ENCODE measurements at places on chromosomes 7 and 10.
A peak's percentile ranks its signal among the peaks of the same experiment; 100 is the strongest.

DNA sequence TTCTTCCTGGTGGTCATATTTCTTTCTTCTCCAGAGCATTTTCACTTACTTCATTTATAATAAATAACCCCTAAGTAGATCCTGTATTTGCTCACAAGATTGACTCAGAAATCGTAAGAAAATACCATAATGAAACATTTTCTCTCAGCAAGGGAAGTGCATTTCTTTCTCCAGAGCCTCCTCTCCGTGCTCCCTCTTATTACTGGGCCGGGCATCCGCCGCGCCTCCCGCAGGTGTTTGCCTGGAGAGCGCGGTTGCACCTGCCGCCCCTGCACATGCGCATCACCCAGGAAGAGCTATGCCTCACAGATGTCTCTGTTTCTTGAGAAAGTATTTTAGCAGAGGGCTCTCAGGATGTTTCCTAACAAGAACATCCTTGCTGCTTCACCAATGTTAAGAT lies 509.2 kb downstream of the TCERG1L start:
- DNase-seq = no peak

- DNase-seq = no peak
These were observed 510.4 kb downstream of the SUGCT start for GRCh38 chr7:40645197-40645596.

- peak; percentile 24 for DNase-seq
These were observed 42.8 kb upstream of the TSPAN33 start for GRCh38 chr7:129101746-129102145.

GRCh38 chr10:91883549-91884444 lies 25.5 kb downstream of the FGFBP3 start:
- DNase-seq = peak; percentile 74

DNA sequence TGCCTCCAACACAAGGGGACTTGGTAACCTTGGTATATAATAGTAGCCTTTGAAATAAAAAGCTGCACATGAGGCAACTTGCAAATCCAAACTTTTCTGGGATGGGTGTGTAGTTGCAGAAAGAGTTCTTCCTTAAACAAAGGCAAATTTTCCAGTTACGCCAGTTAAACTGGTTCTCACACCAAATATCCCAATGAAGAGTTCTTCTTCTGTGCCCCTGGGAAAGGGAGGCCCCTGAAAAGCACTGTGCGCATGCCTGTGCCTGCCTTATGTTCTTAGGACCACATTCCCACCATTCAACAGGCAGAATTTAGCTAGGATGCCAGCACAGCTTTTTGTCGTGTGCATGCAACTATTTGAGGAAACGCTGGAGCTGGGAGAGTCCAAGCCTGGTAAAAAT lies 164.8 kb upstream of the SLC25A13 start:
- no peak for DNase-seq

DNA sequence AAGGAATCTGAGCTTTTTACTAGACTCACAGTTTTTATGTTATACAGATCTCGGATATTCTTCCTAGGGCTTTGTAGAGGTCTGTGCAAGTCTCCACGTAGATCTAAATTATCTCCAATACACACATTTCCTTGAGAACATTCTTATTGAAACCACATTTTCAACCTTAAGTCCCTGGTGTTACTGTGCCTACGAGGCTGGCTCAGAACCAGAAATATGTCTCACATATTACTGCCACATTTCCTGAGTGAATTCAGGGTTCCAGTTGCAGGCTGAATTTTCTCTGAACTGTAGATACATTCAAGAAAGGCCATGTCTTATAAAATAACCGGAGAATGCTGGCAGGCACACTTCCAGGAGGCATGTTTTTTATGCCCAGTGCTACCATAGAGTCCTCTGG lies 46.5 kb downstream of the INHBA start:
- no peak for DNase-seq

GRCh38 chr10:104406715-104407650 lies 53.4 kb downstream of the CFAP58 start:
- peak; percentile 54 for DNase-seq

DNA sequence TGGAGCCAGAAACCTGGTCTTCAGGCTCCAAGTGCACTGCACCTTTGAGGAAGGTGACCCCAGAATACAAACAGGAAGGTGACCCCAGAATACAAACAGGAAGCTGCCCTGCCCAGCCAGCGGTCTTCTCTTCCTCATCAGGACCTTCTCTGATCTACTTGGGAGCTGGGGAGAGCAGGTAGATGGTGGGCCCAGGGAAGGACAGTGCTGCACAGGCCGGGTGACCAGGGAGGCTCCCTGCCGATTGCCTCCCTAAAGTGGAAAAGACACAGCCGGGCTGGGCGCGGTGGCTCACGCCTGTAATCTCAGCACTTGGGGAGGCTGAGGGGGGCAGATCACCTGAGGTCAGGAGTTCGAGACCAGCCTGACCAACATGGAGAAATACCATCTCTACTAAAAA lies 151.8 kb upstream of the CHST15 start:
- DNase-seq = no peak

GRCh38 chr7:5367661-5368060 lies 56.0 kb downstream of the TNRC18 start:
- no peak for DNase-seq

- no peak for DNase-seq
These were observed 4.2 kb downstream of the GTPBP4 start for GRCh38 chr10:992467-992866.

- DNase-seq = no peak
These were observed 365.2 kb upstream of the MEOX2 start for GRCh38 chr7:16051561-16052255.

- DNase-seq = no peak
These were observed 6.6 kb downstream of the FASTK start for GRCh38 chr7:151073990-151074389.

GRCh38 chr10:128305601-128306345 lies 179.6 kb upstream of the MKI67 start:
- DNase-seq = no peak

DNA sequence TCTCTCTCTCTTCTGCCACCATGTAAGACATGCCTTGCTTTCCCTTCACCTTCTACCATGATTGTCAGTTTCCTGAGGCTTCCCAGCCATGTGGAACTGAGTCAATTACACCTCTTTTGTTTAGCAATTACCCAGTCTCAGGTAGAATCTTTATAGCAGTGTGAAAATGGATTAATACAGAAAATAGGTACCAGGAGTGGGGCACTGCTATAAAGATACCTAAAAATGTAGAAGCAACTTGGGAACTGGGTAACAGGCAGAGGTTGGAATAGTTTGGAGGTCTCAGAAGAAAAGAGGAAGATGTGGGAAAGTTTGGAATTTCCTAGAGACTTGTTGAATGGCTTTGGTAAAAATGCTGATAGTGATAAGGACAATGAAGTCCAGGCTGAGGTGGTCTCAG lies 15.6 kb downstream of the GALNTL5 start:
- no peak for DNase-seq

DNA sequence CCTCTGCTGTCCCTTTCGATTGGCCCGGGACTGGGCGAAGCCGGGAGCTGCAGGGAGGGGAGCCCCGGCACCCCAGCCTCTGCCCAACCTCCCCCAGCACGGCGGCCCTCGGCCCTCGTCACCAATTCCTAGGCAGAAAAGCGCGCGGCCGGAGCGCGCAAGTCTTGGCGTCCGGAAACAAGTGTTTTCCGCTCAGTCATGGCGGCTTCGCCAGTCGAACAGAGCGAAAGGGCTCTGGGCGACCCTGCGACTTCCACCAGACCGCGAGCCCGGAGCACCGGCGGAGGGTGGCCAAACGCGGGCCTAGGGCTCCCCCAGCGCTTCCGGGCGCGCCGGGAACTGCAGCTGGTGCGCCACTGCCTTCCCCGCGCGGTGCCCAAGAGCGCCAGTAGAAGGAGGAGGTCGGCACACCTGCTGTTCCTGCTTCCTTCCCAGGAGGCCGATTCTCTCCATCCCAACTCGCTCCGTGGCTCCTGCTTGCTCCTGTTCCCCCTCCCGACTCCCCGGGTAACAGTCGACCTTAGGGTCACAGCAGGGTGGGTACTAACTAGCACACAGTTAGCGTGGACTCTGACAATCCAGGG lies 729.9 kb downstream of the ZWINT start:
- DNase-seq = peak; percentile 91

DNA sequence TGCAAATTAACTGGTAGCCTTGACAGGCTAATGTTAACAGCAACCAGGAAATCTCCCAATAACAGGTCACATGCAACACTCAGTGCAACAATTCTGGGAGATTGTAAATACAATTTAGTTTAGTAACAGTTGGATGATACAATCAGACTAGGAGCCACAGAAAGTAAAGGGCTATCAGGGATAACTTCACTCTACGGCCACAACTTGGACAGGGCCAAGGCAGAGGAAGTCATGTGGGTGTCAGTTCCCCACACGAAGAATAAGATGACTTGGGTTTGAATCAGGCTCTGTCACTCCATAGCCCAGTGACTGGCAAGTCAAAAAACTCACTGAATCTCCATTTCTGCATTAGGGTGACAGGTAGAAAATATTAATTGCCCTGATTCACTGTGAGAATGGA lies 217.3 kb upstream of the CCDC6 start:
- DNase-seq = no peak

DNA sequence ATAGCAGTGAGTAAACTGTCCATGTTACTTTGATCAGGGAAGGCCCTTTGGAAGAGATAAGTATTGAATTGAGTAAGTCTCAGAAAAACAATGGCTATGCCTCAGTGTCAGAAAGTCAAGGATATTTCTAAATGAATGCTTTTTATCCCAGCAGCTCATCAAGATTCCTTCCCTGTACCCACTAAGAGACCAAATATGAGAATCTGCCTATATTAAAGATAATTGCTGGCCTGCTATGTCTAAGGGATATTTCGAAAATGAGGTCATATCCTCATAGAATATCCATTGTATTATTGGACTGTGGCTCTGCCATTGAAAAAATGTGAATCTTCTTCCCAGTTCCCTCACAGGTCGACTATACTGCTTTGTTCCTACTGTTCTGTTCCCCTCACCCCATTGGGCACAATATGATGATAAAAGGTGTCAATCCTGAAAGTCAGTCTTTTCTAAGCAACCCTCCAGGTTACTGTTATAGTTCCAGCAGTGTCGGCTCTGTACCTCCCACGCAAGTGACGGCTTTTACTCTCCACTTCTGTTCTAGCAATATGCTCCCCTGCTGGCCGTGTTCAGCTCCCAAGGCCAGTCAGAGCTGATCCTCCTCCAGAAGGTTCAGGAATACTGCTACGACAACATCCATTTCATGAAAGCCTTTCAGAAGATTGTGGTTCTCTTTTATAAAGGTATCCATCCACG lies 51.7 kb downstream of the BZW2 start:
- no peak for DNase-seq

DNA sequence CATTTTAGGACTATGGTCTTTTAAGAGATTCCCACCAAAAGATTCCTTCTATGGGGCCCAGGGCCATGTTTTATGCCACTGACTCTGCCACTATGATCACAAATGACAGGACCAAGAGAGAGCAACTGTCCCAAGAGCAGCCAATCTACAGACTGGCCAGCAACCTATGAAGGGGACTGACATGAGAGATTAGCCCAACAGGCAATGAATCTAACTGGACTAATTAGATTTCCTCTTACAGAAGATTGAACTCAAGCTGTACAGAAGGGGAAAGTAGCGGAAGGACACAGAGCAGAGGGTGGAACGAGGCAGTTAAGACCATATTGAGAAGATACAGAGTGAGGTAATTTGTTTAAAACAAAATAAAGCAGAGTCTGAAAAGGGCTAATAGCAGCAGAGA lies 25.8 kb downstream of the ZNF800 start:
- no peak for DNase-seq

GRCh38 chr7:104296266-104296665 lies 32.1 kb upstream of the LHFPL3 start:
- DNase-seq = no peak

DNA sequence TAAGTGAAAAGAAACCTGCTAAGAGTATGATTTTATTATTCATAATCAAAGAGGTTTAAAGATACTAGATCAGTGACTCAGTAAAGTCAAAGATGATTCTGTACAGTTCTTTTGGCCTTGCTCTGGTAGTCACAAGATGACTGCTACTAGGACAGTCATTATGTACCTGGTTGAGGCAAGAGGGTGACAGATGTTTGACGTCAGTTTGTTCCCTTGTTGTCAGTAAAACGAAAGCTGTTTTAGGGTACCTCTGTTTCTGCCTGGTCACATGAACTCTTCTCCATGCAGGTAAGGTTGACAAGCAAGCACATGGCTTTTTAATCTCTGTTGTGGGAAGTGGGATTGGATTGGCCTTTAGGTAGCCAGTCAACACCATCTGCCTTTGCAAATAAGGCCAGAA lies 308.0 kb downstream of the EXOC4 start:
- DNase-seq = no peak

DNA sequence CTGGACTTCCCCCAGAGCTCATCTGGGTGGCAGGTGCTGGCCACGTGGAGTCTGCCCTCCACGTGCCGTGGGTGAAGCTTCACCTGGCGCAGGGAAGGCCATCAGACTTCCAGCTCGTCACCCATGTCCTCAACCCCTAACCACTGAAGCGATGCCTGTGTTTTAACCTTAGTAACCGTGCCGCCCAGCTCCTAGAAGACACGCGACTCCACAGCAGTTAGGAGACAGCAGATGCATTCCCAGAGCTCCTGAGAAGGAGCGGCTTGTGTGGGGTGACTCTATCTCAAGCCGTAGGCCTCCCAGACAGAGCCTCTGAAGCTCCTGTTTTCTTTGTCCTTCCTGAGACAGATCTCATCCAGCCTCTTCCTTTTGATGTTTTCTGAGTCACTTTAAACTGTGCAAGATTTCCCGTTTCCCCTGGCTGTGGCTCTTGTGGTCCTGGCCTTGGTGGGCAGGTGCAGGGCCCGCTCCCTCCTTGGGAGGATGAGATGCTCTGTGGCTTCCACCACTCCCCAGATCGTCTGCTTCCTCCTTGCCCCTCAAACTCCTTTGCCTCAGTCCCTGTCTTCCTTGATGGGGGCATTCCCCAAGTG lies 41.4 kb upstream of the AP5Z1 start:
- DNase-seq = no peak

DNA sequence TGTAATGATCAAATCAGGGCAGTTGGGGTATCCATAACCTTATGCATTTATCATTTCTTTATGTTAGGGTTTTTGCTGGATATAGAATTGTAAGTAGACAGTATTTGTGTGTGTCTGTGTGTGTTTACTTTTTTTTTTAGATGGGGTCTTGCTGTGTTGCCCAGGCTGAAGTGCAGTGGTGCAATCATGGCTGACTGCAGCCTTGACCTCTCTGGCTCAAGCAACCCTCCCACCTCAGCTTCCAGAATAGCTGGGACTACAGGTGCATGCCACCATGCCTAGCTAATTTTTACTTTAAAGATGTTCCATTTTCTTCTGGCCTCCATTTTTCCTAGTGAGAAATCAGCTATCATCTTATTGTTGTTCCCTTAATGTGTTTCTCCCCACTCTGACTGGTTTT lies 10.1 kb upstream of the RHEB start:
- no peak for DNase-seq

DNA sequence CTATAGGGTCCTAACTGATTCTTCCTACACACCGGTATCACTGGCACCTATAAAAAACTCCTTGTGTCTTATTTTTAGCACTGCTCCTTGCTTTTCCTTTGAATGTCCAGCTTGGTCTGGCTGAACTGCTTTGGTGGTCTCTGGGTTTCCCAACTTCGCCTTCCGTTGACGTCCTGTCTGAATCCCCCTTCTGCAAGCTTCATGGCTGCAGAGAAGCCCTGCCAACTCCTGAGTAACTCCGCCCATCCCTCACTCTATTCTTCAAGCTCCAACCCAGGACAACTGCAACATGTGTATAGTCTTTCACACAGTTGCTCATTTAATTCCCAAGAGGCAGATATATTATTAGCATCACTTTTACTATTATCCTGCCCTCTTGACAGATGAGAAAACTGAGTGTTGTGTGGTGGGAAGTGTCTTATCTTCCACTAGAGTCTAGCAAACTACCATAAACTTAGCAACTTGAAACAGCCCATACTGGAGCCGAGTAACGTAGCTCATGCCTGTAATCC lies 40.9 kb downstream of the MTURN start:
- no peak for DNase-seq

GRCh38 chr10:24984906-24985305 lies 31.1 kb downstream of the ENKUR start:
- peak; percentile 1 for DNase-seq

Measured in NCI-H69 (cell line).